ENCODE measurements at places on chromosomes 5 and 9.

DNA sequence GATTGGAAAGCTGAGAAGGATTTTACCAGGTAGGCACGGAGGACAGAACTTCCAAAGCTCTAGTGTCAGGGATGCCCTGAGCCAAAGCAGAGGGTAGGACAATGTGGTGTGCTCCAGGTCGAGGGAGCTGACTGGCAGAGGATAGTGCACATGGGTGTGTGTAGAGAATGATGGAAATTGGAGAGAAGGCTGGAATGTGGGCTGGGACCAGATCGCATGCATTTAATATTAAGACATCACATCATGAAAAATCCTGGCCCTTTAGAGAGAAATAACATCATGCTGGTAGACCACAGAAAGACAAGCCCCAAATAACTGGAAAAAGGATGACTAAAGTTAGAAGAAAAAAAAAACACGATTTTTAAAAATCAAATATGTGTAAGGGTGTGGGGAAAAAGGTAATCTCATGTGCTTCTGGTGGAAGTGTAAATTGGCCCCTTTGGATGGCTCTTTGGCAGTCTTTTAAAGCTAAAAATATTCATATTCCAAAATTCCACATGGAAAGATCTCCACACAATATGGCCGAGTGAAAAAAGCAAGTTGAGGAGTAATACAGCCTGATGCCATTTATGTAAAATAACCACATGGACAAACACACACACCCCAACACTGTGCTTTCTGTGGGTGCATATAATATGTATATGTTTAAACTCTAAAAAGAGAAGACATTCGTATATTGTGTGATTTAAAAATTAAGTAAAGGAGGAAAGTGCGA, 67.0 kb upstream of the TGFBR1 start:
- DNase-seq = peak; percentile 89

DNA sequence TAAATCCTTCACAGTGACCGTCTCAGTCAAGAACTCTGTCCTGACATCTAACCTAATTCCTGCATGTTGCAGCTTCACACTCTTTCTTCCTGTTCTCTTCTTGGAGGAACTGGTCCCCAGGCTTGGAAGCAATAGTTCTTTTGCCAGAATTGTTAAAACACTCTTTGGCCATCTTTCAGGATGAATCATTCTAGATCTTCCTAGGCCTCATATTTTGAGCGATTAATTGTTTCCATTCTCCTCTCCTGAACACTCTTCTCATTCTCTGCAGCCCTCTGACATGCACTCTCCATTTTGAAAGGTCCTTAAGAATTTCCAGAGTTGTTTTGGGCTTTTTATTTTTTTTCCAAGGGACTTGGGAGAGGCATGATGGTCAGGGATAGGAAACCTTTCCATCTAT, 85.8 kb downstream of the FAM114A2 start:
- peak; percentile 62 for DNase-seq

DNA sequence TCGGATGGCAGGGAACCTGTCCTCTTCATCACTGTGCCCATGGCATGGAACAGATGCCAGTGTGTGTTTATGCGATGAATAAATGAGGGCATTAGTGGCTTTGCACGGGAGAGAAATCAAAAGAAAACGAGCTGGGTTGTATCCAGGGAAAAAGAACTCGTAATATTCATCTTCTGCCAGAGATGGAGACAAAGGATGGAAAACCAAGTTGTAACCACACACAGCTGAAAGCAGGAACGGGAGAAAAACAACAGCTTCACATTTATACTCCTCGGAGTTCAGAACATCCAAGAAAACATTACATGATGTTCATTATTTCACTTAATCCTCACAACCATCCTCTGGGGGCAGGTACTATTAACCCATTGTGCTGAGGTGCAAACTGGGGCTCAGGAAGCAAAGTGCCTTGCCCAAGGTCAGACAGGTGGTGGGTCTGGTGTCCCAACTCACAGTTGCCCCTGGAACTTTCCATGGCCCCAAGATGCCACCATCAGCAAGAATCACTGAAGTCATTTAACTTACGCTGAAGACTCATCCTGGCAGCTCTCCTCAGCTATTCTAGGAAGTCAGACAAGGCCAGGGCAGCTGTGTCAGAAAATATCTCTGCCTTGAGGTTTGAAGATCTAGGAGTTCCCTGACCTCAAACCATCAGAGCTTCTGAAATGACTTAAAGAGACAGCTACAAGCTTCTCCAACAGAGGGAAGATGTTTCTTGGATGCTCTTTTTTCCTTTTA, 250.4 kb downstream of the NSG2 start:
- no peak for DNase-seq

- no peak for DNase-seq
These were observed 118.5 kb upstream of the LPCAT1 start for GRCh38 chr5:1642221-1642620.

DNA sequence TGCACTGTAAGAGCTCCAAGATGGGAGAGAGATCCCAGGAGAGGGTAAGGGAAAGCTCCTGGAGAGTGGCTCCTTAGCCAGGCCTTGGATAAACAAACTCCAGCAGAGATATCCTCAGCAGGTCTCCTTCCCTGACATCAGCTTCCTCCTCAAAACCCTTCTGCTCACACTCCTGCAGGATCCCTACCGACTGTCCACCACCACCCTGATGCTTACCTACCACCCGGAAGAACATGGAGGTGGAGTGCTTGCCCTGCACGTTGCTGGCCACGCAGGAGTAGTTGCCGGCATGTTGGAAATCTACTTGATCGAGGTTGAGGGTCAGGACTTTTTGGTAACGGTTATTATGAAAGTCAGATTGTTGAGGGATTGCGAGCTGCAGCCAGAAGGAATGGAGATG, 9.3 kb downstream of the CSF1R start:
- DNase-seq = no peak

DNA sequence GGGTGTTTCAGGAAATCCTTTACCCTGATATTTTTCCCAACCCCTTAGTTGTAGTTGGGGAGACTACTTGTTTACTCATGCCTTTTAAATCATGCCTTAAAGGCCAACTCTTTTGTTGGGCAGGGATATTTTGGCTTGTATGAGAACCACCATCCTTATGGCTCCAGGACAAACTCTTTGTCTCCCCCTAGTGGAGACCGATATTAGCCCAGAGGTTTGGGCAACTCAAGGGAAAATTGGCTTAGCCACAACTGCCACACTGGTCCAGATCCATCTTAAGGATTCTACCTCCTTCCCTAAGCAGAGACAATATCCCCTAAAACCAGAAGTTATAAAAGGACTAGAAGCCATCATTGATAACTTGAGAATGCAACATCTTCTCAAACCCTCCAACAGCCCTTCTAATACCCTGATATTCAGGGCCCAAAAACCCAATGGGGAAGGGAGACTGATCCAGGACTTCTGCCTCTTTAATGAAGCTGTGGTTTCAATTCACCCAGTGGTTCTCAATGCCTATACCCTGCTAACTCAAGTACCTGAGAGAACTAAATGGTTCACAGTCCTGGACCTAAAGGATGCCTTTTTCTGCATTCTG, 100.9 kb upstream of the HCN1 start:
- no peak for DNase-seq

- DNase-seq = peak; percentile 52
These were observed 2.8 kb upstream of the DUSP1 start for GRCh38 chr5:172773481-172774469.

GRCh38 chr9:132877824-132878694, at the start of gene AK8:
TSS of gene AK8 (minus strand) at chr9:132878284. CDS start at chr9:132878255, 29 bp downstream.
- peak; percentile 75 for DNase-seq

GRCh38 chr9:22374051-22374450, 72.6 kb upstream of the DMRTA1 start:
- DNase-seq = no peak

- no peak for DNase-seq
These were observed 174.0 kb downstream of the GDNF start for GRCh38 chr5:37665889-37666288.

DNA sequence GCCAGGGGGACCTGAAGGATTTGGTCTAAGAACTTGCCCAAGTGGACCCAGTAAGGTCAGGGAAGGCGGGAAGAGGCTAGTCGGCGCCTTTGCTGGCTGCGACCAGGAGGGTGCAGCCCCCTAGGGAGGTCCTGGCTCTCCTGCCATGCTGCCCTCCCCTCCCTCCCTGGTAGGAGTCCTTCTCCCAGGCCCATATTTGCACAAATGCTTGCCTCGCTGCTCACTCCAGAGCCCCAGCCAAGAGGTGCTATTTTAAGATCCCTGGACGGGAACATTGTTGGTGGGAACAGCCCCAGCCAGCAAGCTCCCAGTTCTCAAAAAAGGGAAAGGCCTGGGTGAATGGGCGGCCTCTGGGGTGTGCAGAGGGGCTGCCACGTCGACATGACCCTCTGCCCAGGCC, 4.3 kb upstream of the IL17B start:
- DNase-seq = peak; percentile 51

- DNase-seq = no peak
These were observed 49.4 kb downstream of the ELOVL7 start for GRCh38 chr5:60794691-60795090.

DNA sequence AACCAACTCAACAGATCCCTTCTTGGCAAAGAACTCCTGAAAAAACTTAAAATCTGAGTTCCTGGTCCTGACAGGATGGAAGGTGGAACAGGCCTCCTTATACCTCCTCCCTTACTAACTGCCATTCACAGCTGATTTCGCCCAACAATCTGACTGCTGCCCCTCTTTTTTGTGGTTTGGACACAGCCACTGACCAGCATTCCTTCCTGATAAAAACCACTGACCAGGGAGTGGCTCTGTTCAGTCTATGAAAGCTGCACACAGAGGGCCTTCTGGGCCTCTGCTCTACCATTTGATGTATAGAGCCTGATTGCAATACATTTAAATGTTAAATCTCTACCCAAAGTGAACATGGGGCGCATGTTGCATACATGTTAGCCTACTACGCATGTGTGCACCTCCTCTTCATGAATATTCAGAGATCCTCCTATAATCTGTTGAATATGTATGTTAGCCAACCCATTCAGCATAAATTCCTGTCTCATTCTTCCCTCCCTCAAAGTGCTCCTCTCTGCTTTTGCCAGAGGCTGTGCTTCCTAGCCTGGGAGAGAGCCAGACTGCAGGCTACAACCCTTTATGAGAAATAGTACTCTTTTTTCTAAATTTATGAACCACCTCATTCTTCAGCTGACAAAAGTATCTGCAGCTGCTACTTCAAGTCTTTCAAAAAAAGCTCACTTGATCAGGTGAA, 93.7 kb upstream of the MRPS30 start:
- no peak for DNase-seq

Measured in fibroblast of skin of scalp (primary cell).